Activated naive CD4-positive, alpha-beta T cell treated with anti-CD3 and anti-CD28 coated beads, Interleukin-2, amount 10 ng/mL, durations not matched to agents 7 days and 5 days (primary cell): ENCODE measurements at places on chromosomes 11 and 22.

GRCh38 chr11:19814421-19814820, 101.8 kb downstream of the NAV2 start:
- H3K36me3 ChIP-seq: no peaks in the 10 kb centered on the region
- no peaks in the 10 kb centered on the region for H3K27me3 ChIP-seq

DNA sequence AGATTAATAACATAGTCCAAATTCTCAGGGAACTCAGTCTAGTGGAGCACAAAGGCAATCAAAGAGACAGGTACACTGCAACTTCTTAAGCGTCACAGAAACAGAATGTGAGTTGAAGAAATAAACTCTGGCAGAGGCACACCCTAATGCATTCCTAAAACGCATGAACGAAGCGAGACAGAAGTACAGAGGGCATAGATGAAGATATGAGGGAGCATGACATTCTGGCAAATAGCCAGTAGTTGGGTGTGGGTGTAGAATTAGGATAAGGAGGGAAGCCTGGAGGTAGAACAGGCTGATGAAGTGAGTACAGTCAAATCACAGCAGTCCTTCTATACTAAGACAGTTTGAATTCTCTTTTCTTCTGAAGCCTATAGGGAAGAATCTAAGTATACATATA, 838.7 kb upstream of the API5 start:
- no peaks in the 10 kb centered on the region for H3K36me3 ChIP-seq
- H3K4me3 ChIP-seq: no peak overlapping the region
- DNase-seq: no peak
- no peak overlapping the region for H3K27ac ChIP-seq
- H3K4me1 ChIP-seq: no peaks in the 10 kb centered on the region

DNA sequence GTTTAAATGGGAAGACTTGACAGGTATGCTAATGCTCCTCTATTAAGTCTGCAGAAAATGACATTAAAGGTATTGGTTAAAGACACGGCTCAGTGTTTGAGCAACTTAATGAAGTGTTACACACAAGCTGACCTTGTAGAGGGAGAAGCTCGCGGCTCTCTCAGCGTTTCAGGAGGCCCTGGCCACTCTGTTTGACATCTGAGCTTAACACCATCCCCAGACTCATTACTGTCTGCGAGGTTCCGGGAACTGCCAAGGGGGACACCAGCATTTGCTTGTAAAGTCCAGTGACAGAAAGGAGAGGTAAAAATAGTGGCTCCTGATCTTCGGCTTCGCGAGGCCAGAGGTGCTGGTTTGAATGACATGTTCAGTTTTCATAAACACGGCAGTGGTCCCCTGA, 540.7 kb upstream of the CADM1 start:
- DNase-seq: no peak
- H3K4me3 ChIP-seq: no peak overlapping the region
- no peaks in the 10 kb centered on the region for H3K27me3 ChIP-seq
- no peak overlapping the region for H3K27ac ChIP-seq

DNA sequence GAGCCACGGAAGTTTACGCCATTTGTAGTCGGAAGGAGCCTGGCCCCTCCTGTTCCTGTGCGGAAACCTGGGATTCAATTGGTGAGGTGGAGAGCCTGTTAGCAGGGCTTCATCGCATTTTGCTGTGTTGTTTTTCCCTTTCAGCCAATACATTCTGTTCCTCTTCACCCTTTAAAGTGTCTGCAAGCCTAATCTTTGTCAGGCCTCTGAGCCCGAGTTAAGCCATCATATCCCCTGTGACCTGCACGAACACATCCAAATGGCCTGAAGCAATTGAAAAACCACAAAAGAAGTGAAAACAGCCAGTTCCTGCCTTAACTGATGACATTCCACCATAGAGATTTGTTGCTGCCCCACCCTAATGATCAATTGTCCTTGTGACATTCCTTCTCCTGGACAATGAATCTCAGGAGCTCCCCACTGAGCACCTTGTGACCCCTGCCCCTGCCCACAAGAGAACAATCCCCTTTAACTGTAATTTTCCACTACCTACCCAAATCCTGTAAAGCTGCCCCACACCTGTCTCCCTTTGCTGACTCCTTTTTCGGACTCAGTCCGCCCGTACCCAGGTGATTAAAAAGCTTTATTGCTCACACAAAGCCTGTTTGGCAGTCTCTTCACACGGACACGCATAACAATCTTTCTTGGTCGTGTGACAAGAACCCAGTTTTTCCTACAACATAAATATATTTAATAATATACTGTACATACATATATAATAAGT, 37.1 kb upstream of the MMP12 start:
- no peak overlapping the region for H3K4me3 ChIP-seq
- H3K36me3 ChIP-seq: no peaks in the 10 kb centered on the region
- peaks cover 10% of the 10 kb centered on the region for H3K27me3 ChIP-seq
- no peak overlapping the region for H3K27ac ChIP-seq

GRCh38 chr11:24357620-24358410, 139.0 kb upstream of the LUZP2 start:
- H3K4me1 ChIP-seq: no peaks in the 10 kb centered on the region
- no peaks in the 10 kb centered on the region for H3K36me3 ChIP-seq
- no peak for DNase-seq
- no peak overlapping the region for H3K27ac ChIP-seq
- H3K27me3 ChIP-seq: no peaks in the 10 kb centered on the region

DNA sequence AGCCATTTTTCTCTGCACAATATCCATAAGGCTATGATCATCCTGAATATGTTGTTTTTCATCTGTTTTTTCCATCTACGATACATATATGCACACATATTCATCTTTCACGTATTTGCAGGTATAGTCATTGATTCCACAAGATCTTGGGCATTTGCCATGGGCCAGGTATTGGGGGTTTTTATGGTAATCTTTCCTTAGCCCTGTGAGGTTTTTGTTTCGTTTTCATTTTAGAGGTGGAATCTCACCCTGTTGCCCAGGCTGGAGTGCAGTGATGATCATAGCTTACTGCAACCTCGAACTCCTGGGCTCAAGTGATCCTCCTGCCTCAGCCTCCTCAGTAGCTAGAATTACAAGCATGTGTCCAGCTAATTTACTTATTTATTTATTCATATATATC, 20.0 kb downstream of the CD6 start:
- H3K27me3 ChIP-seq: no peaks in the 10 kb centered on the region
- H3K4me3 ChIP-seq: peak overlapping the region; percentile 17
- peaks cover 82% of the 10 kb centered on the region for H3K36me3 ChIP-seq
- peak; percentile 50 for DNase-seq

- peak overlapping the region; percentile 57 for H3K27ac ChIP-seq
- no peak for DNase-seq
Observed at GRCh38 chr11:133895061-133895479, 49.8 kb upstream of the SPATA19 start.

GRCh38 chr11:108483163-108483562, 15.0 kb downstream of the POGLUT3 start:
- no peak overlapping the region for H3K4me3 ChIP-seq
- H3K27me3 ChIP-seq: no peaks in the 10 kb centered on the region
- peaks cover 7% of the 10 kb centered on the region for H3K4me1 ChIP-seq
- H3K27ac ChIP-seq: no peak overlapping the region
- H3K36me3 ChIP-seq: peaks cover 47% of the 10 kb centered on the region
- no peak for DNase-seq
